ENCODE measurements at places on chromosomes 4 and X. TPM values are rescaled to one million over a fixed set of nuclear protein-coding genes. Genes with fewer than 3 reads are reported as not detected.

C1GALT1C1 gene
- total RNA-seq, result 28.0 TPM

- peaks cover 2% of the 10 kb centered on the region for H3K4me1 ChIP-seq
- no peak overlapping the region for H3K27ac ChIP-seq
- H3K27me3 ChIP-seq, result no peaks in the 10 kb centered on the region
Measured at GRCh38 chr4:120754590-120754989, 167.9 kb downstream of the PRDM5 start.

- no peak overlapping the region for H3K27ac ChIP-seq
- H3K36me3 ChIP-seq, result no peaks in the 10 kb centered on the region
- H3K27me3 ChIP-seq, result no peaks in the 10 kb centered on the region
- no peak for DNase-seq
- H3K4me1 ChIP-seq, result no peaks in the 10 kb centered on the region
Measured at GRCh38 chr4:92090887-92091286, 212.9 kb upstream of the GRID2 start.

GRCh38 chrX:116317409-116317808 lies 119.0 kb upstream of the SLC6A14 start:
- no peak overlapping the region for H3K4me3 ChIP-seq
- no peaks in the 10 kb centered on the region for H3K36me3 ChIP-seq
- H3K4me1 ChIP-seq, result no peaks in the 10 kb centered on the region
- H3K27ac ChIP-seq, result no peak overlapping the region
- no peak for DNase-seq
- H3K27me3 ChIP-seq, result no peaks in the 10 kb centered on the region

IL3RA gene
- 1.8 TPM for total RNA-seq

Measured in ovary (tissue), 10 donors.